SJSA1 (cell line): ENCODE measurements at places on chromosomes 3 and 15.
A peak's percentile ranks its signal among the peaks of the same experiment; 100 is the strongest.

GRCh38 chr3:25455441-25456132 is 27.5 kb downstream of the RARB start:
- peak overlapping the region; percentile 57 for H3K27ac ChIP-seq

DNA sequence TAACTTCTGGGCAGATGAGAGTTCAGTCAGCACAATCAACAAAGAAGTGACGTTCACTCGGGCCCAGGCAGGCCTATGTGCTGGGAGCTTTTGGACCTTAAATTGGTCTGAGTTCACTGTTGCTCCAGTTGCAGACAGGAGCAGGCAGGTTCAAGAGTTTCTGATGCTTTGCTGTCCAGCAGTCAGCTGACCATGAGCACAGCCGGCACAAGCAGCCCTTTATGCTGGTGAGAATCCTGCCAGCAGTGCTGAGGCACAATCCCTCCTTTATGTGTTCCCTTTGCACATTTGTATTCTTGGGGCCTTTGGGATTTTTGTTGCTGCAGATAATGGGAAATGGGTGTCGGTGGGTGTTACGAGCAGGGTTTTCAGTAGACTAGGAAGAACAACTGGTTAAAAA is 81.2 kb upstream of the GOLGA8J start:
- H3K27me3 ChIP-seq, result no peaks in the 10 kb centered on the region
- H3K4me3 ChIP-seq, result no peak overlapping the region
- no peaks in the 10 kb centered on the region for H3K4me1 ChIP-seq
- H3K27ac ChIP-seq, result no peak overlapping the region

GRCh38 chr15:33344111-33344510 is 33.3 kb downstream of the RYR3 start:
- no peaks in the 10 kb centered on the region for H3K4me1 ChIP-seq
- H3K4me3 ChIP-seq, result no peak overlapping the region
- H3K27ac ChIP-seq, result no peak overlapping the region
- DNase-seq, result no peak
- peaks cover 10% of the 10 kb centered on the region for H3K27me3 ChIP-seq
- H3K36me3 ChIP-seq, result no peaks in the 10 kb centered on the region

GRCh38 chr3:108357042-108357441 is 60.7 kb downstream of the HHLA2 start:
- DNase-seq, result no peak
- H3K4me3 ChIP-seq, result no peak overlapping the region
- no peaks in the 10 kb centered on the region for H3K27me3 ChIP-seq
- H3K27ac ChIP-seq, result no peak overlapping the region

GRCh38 chr3:143171141-143171980 is 51.8 kb downstream of the CHST2 start:
- no peak overlapping the region for H3K27ac ChIP-seq
- H3K36me3 ChIP-seq, result no peaks in the 10 kb centered on the region
- H3K4me3 ChIP-seq, result no peak overlapping the region
- H3K4me1 ChIP-seq, result peaks cover 35% of the 10 kb centered on the region
- DNase-seq, result peak; percentile 11

DNA sequence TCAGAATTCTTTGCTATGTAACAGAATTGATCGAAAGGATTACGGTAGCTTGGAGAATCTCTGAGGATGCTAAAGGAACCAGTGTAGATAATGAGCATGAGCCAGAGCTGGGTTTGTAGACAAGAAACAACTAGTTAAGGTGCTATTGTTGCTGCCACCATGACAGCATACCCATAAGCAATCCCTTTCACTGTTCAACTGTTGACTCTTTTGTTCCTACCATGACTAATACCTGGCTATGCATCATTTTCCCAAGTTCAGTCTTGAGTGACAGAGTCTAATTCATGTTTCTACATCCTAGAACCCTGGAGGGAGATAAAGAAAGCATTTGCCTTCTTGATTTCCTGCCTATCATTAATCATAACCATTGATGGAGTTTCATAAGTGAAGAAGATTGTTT is 600.3 kb downstream of the OTOL1 start:
- H3K27ac ChIP-seq, result no peak overlapping the region
- no peak for DNase-seq
- no peaks in the 10 kb centered on the region for H3K36me3 ChIP-seq
- no peak overlapping the region for H3K4me3 ChIP-seq
- no peaks in the 10 kb centered on the region for H3K4me1 ChIP-seq

DNA sequence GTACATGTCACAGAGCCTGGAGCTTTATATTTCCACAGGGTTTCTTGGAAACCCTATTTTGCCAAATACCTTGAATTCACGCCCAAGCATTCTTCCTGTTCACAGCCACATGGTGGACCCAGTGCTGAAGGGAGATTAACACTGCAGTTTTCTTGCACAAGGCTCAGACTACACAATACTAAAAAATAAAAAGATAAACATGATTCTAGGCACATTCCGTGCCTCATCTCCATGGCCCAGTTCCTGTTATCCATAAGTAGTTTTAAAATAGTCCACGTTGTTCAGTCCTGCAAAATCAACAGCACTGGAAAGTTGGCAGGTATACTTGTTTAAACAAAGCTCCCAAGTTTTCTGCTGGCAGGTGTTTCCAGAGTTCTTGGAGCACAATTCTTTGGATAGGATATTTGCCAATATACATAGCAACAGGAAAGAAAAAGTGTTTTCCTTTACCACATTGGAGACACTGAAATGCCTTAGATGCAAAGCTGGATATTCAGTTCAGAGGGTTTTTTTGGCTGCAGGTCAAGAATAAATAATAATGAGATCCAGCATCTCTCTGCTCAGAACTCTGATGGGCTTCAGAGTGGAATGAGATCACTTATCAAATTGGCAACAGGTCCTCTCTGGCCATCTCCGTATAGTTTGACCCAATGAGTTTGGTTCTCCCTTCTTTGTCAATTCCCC is 88.1 kb upstream of the TGFBR2 start:
- no peak overlapping the region for H3K27ac ChIP-seq
- H3K4me1 ChIP-seq, result peaks cover 10% of the 10 kb centered on the region; the same call in 1 of the 2 replicates
- no peak for DNase-seq
- H3K27me3 ChIP-seq, result no peaks in the 10 kb centered on the region

DNA sequence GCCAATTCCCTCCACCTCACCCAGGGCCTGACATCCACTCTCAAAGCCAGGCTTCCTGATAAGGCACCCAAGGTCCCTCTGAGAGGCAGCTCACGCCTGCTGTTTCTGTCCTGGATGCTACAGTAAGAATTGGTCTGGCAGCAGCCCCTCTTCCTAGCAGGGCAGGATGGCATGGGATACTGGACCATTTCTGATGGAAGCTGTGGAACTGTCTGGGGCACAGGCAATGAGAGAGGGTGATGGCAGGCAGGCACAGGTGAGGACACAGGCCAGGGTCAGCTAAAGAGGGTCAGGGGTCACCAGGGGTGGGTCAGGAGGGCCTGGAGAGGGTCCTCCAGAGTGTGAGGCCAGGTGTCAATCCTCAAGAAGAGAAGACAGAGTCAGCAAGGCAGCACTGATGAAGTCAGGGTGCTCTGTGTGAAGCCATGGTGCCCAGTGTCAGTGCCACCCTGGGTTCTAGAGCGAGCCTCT is 41.9 kb upstream of the SLC41A3 start:
- no peak for DNase-seq
- peaks cover 5% of the 10 kb centered on the region; the same call in 1 of the 2 replicates for H3K27me3 ChIP-seq
- no peak overlapping the region for H3K27ac ChIP-seq

- no peak overlapping the region for H3K27ac ChIP-seq
- peaks cover 6% of the 10 kb centered on the region for H3K4me1 ChIP-seq
- DNase-seq, result no peak
- no peaks in the 10 kb centered on the region for H3K36me3 ChIP-seq
These were observed 45.9 kb downstream of the CGNL1 start for GRCh38 chr15:57422113-57422754.

DNA sequence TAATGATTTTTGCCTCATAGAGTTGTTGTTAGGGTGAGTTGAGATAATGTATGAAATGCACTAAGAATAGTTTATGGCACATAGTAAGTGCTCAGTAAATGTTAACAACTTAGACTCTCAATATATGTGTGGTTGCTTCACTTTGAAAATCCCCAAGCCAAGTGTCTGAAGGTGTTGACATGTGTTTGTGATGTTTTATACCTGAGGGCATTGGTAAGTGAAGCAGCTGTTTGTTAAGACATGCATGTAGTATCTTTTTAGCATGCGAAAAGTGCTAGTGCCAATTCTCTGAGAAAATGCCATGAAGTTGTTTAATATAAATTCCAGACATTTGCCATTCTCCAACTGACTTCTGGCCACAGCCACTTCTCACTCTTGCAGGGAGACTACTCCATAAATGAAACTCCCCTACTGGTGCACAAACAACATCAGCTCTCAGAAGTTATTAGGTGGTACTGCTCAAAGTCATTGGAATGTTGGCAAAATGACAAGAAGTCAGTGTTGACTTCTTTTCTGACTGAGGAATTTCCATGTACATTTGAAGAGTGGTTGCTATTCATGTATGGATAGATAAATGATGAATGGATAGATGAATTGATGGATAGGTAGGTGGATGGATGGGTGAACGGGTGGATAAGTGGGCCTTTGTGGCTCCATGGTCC is 103.6 kb upstream of the NUDT16 start:
- no peaks in the 10 kb centered on the region for H3K4me1 ChIP-seq
- H3K4me3 ChIP-seq, result no peak overlapping the region
- DNase-seq, result no peak
- no peak overlapping the region for H3K27ac ChIP-seq
- H3K36me3 ChIP-seq, result no peaks in the 10 kb centered on the region

- H3K36me3 ChIP-seq, result no peaks in the 10 kb centered on the region
- H3K27ac ChIP-seq, result no peak overlapping the region
- H3K4me1 ChIP-seq, result no peaks in the 10 kb centered on the region
- H3K27me3 ChIP-seq, result no peaks in the 10 kb centered on the region; the same call in 1 of the 2 replicates
- H3K4me3 ChIP-seq, result no peak overlapping the region
These were observed 42.4 kb downstream of the RAB6B start for GRCh38 chr3:133853063-133853924.

DNA sequence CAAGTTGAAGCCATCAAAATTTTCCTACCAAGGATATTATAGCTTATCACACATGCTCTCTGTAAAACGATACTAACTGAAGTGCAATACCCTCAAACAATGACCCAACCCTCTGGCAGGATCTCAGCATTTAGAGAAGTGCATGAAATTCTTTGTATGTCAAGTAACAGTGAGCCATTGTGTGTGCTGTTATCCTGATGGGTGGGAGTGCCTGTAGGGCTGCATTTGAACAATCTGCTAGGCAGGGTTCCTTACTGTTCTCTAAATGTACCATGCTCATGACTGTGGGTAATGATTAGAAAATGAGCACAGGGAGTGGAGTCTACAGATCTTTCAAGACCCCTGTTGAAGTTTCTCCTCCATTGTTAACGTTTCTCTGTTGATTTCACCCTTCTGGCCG is 398.1 kb downstream of the NSUN3 start:
- H3K4me3 ChIP-seq, result no peak overlapping the region
- H3K27me3 ChIP-seq, result no peaks in the 10 kb centered on the region
- H3K27ac ChIP-seq, result no peak overlapping the region
- no peak for DNase-seq

- no peaks in the 10 kb centered on the region for H3K27me3 ChIP-seq
- H3K4me1 ChIP-seq, result peaks cover 39% of the 10 kb centered on the region
- peak overlapping the region; percentile 43 for H3K27ac ChIP-seq
- DNase-seq, result no peak
- no peak overlapping the region for H3K4me3 ChIP-seq
These were observed 29.0 kb downstream of the CPOX start for GRCh38 chr3:98564282-98565005.

DNA sequence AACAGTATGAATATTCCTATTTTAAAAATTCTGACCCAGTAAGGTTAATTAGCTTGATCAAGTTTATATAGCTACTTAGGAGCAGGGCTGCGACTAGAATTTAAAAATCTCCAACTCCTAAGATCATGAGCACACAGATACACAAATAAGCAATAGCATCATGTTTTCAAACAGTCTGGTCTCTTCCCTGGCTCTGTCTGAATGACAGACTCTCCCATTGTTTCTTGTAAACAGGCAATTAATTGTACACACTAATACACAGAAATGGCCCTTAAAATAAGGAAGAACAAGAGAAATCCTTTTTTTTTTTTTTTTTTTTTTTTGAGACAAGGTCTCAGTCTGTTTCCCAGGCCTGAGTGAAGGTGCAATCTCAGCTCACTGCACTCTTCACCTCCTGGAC is 1064.4 kb upstream of the CFAP20DC start:
- H3K4me1 ChIP-seq, result no peaks in the 10 kb centered on the region
- no peaks in the 10 kb centered on the region for H3K36me3 ChIP-seq
- H3K27ac ChIP-seq, result no peak overlapping the region
- H3K27me3 ChIP-seq, result no peaks in the 10 kb centered on the region
- no peak for DNase-seq
- no peak overlapping the region for H3K4me3 ChIP-seq

GRCh38 chr3:51139616-51140015 is 245.5 kb upstream of the MANF start:
- DNase-seq, result no peak
- H3K4me3 ChIP-seq, result no peak overlapping the region
- no peak overlapping the region for H3K27ac ChIP-seq
- H3K4me1 ChIP-seq, result no peaks in the 10 kb centered on the region

GRCh38 chr15:71136159-71136783 is 21.0 kb downstream of the THSD4 start:
- no peaks in the 10 kb centered on the region for H3K27me3 ChIP-seq
- no peak overlapping the region for H3K4me3 ChIP-seq
- H3K4me1 ChIP-seq, result peaks cover 36% of the 10 kb centered on the region
- H3K27ac ChIP-seq, result peak overlapping the region; percentile 87
- H3K36me3 ChIP-seq, result peaks cover 5% of the 10 kb centered on the region; the same call in 1 of the 2 replicates
- peak; percentile 87 for DNase-seq

- no peaks in the 10 kb centered on the region for H3K36me3 ChIP-seq
- DNase-seq, result no peak
- no peak overlapping the region for H3K4me3 ChIP-seq
- no peaks in the 10 kb centered on the region for H3K4me1 ChIP-seq
- H3K27me3 ChIP-seq, result no peaks in the 10 kb centered on the region
These were observed 76.2 kb upstream of the PLCL2 start for GRCh38 chr3:16808393-16809107.

DNA sequence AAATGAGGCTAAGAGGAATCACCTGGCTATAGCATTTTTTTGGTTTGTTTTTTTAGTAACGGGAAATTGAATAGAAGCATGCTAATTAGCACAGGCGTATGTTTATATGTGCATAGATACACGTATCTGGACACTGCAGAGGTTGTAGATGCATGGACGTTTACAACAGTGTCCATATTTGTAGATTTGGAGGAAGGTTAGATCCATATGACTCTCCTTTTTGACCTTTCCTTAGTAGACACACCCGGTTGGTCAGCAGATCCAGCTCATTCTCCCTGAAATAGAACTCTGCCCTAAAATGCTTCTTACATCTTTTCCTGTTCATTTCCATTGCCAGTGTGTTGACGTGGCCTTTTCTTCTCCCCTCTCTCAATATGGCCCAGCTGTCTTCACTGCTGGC is 60.1 kb downstream of the SLCO3A1 start:
- no peaks in the 10 kb centered on the region for H3K4me1 ChIP-seq
- DNase-seq, result no peak

- H3K27ac ChIP-seq, result 0 out of 2 replicates have a peak overlapping the region, but pooled peaks have one; percentile 42
- H3K4me3 ChIP-seq, result peak overlapping the region; percentile 72
- DNase-seq, result peak; percentile 37
- H3K36me3 ChIP-seq, result peaks cover 17% of the 10 kb centered on the region
- peaks cover 10% of the 10 kb centered on the region for H3K4me1 ChIP-seq
These were observed 3.0 kb downstream of the BBX start for GRCh38 chr3:107525644-107526305.

- no peak for DNase-seq
- peaks cover 50% of the 10 kb centered on the region for H3K4me1 ChIP-seq
- no peak overlapping the region for H3K4me3 ChIP-seq
- no peaks in the 10 kb centered on the region for H3K36me3 ChIP-seq
- no peak overlapping the region for H3K27ac ChIP-seq
These were observed 72.6 kb upstream of the ZBED2 start for GRCh38 chr3:111667621-111668239.

GRCh38 chr3:129448186-129448895 is 8.3 kb downstream of the IFT122 start:
- no peak overlapping the region for H3K27ac ChIP-seq
- no peak for DNase-seq
- no peak overlapping the region for H3K4me3 ChIP-seq
- H3K4me1 ChIP-seq, result peaks cover 17% of the 10 kb centered on the region
- peaks cover 8% of the 10 kb centered on the region for H3K36me3 ChIP-seq
